Neural crest cell (in vitro differentiated cells): ENCODE measurements at places on chromosomes 16 and 17.
A peak's percentile ranks its signal among the peaks of the same experiment; 100 is the strongest.

- H3K27ac ChIP-seq = no peak overlapping the region
- no peaks in the 10 kb centered on the region for H3K36me3 ChIP-seq
- no peak for DNase-seq
- peaks cover 85% of the 10 kb centered on the region for H3K27me3 ChIP-seq
- H3K4me1 ChIP-seq = no peaks in the 10 kb centered on the region
Measured at GRCh38 chr17:47719411-47720152, 13.5 kb upstream of the TBX21 start.

DNA sequence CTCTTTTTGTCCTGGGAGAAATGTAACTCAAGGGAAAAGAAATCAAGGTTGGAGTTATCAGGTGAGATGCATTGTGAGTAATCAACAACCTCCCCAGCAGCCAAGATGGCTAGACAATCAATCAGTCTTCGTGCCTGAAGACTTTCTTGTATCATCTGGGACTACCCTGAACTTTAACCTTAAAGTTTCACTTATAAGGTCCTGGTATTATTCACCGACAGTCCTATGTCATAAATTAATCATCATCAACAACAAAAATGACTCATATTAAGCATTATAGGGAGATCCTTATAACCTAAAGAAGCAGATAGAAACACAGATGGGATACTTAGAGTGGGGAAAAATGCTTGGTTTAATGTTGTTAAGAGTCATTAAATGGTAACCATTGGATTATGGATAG is 7.7 kb upstream of the TEKT3 start:
- peaks cover 22% of the 10 kb centered on the region for H3K27me3 ChIP-seq
- H3K36me3 ChIP-seq = no peaks in the 10 kb centered on the region
- H3K27ac ChIP-seq = no peak overlapping the region
- no peaks in the 10 kb centered on the region for H3K4me1 ChIP-seq
- no peak for DNase-seq

DNA sequence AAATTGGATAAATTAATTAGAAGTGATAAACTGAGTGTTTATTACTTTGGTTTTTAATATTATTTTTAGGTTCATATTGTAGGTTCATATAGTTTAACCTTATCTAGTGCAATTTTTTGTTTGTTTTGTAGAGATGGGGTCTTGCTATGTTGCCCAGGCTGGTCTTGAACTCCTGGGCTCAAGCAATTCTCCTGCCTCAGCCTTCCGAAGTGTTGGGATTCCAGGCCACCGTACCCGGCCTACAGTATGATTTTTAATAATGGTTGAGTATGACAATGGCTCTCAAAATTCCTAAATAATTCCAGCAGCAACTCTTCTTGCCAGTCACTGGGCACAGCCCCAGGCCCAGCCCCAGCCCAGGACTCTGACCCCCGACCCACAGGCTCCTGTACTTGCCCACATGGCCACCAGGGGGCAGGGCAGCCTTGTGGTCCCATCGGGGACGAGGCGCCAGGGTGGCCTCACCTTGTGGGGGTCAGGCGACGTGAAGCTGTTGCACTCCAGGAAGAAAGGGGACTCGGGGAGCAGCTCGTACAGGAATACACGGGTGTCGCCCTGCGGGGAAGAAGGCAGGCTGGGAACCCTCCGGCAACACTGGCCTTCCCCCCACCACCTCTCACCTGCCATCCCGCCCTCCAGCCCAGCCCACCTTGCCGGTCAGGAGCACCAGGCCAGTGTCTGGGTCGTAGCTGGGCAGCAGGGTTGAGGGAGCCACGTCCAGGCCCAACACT is 7.9 kb upstream of the PAM16 start:
- H3K4me1 ChIP-seq = no peaks in the 10 kb centered on the region
- peak; percentile 77 for DNase-seq
- peaks cover 2% of the 10 kb centered on the region for H3K36me3 ChIP-seq
- H3K27ac ChIP-seq = no peak overlapping the region
- no peaks in the 10 kb centered on the region for H3K27me3 ChIP-seq

DNA sequence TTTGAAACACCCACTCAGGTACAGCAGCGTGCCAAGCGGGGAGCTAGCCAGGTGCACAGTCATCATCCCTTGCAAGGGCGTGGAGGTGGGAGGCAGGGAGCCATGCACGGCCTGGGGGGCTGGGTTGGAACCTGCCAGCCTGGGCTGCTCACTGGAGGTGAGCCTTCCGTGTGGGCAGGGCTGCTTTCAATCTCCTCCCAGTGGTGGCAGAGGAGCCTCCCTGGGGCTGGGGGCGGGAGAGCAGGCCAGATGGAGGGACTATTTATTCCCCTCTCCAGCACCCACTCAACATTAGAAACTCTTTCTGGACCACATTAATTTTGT is 90.3 kb downstream of the KATNIP start:
- H3K27me3 ChIP-seq = no peaks in the 10 kb centered on the region
- no peak for DNase-seq
- no peak overlapping the region for H3K4me3 ChIP-seq
- no peak overlapping the region for H3K27ac ChIP-seq
- H3K36me3 ChIP-seq = no peaks in the 10 kb centered on the region

DNA sequence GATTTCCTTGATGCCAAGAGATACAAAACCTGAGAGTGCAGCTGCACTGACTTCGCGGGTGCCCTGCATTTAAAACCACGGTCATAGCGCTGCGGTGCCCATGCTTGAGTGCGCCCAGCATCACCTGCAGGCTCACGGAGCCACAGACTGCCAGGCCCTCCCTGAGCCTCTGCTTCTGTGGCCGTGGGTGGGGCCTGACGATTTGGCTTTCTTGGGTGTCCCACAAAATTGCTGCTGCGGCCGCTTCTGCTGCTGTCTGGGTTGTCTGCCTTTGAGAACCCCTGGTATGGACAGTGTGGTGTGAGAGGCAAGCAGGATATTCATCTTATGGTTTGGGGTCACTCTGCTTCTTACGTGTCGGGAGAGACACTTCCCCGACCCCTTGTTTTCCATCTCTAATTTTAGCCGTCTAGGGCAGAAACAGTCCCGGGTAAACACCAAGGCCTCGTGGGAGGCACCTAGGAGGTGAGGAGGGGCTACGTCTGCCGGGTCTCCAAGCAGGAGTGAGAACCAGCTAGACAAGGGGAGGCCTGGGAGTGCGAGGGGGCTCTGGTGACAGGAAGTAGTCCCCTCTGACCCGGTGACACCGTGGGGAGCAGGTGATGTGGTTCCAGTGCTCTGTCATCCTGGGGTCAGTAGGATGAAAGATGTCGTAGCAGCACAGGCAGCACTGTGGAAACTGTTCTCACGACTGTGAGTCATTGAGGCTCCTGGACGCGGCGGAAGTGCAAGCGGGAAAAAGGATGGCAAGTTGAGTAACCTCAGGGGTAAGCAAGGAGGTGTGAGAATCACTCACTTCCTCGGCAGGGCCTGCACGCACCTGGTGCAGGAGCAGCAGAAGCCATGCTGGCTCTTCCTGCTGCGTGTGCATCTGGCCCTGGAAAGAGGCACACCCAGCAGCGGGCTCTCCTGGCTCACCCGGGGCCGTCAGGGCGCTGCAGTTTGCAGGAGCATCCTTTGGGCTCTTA is 176.3 kb downstream of the RPTOR start:
- H3K36me3 ChIP-seq = peaks cover 15% of the 10 kb centered on the region
- peak overlapping the region; percentile 95 for H3K27ac ChIP-seq
- peaks cover 70% of the 10 kb centered on the region for H3K4me1 ChIP-seq
- H3K4me3 ChIP-seq = no peak overlapping the region
- no peak for DNase-seq
